ENCODE measurements at places on chromosomes 5 and 9.

DNA sequence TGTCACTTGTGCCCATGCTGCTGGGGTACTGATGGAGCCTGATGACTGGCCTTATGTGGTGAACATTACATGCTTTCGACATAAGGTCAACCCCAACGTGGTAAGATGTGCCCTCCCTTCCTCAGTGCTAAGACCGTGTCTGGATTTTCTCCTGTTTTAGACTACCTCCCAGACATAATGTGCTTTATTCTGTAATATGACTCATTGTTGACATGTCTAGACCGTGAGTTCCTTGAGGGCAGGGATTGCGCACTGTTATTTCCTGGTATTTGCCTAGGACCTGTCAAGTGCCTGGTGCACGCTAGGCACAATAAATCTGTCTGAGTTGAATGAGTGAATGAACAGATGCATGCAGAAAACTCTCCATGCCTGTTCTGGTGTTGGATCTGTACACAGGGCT lies 346.0 kb downstream of the KDM4C start:
- DNase-seq = no peak

DNA sequence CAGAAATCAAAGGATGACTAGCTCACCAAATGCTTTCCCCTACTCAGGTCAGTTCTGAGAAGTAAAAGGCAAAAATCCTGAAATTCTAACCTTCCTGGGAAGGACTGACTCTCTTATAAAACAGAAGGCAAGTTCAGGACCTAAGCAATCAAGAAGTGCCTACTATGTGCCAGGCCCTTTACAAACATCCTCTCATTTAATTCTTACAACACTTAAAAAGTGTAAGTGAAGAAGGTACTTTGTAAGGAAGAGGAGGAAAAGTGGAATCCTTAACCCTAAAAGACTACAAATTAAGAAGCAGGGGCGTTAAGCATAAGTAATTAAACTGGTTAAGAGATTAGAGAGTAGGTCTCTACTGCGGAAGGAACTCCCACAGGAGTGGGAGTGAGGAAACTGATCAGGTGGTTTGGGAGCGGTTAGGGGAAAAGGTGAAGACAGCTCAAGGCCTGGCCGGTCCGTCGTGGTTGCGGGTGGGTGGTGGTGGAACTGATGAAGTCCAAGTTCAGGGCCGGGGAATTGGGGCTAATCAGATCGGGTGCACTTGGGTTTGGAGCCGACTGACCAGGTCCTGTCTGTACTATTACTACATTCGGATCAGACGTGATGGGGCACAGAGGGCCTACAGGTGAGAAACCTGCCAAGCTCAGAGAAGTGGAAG lies 839 bp downstream of the MED27 start:
- no peak for DNase-seq

DNA sequence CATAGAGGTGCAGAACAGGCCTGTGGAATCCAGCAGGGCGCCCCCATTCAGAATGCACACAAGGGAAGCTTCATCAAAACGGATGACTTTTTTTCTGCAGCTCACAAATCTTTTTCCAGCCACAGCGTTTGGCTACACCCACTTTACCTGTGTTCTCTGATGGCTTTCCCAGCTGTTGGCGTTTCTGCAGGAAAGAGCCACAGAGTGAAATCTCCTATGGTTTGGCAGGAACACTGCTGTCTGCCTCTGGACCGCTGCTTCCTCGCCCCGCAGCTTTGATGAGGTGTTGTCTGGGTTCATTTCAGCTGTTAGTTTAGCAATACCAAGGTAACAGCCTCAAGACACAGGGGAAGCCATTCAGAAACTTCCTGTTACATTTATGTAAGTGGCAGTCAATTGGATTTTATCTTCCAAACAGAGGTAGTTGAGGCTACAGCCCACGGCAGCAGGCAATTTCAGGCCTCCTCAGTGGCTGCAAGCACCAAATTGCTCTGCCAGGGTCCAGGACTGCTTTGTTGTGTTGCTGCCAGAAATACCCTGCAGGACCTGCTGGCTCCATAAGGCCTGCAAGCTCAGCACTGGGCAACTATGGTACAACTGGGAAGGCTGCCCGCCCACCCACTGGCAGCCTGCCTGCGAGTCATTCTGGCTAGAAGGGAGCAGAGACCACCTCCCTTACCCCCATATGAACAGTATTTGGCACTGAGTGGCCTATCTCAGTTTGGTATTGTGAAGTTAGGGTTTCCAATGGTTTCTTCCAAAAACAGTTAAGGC lies 96.7 kb downstream of the MVB12B start:
- DNase-seq = no peak

DNA sequence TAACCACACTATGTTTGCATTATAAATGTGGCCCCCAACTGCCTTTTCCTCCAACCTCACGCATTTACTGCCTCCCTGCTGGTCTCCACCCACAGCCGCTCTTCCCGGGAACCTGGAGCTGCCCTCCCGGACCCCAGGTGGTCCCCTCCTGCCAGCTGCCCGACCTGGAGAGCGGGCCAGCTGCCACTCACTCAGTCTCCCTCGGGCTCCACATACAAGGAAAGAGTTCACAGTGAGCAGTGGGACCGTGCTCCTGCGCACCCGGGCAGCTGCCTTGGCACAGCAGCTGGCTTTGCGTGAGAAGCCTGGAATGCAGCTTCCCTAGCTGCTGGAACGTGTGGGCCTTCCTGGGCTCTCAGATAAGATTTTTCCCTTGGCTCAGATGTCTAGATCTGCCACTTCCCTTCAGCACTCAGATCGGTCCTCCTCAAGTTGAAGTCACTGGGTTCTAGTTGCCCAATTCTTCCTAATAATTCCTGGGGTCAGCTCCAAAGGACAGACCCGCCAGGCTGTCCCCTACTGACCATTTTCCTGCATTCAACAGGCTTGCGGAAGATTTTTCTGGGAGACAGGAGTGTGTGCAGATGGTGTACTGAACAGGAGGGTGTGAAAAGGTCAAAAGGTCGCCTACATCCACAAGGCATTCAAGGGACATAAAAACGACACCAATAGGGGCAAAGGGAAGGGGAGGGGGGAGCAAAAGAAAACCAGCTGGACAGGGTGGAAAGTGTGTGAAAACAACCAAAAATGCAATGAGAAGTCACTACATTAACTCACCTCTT lies 69.1 kb downstream of the MYO10 start:
- no peak for DNase-seq

DNA sequence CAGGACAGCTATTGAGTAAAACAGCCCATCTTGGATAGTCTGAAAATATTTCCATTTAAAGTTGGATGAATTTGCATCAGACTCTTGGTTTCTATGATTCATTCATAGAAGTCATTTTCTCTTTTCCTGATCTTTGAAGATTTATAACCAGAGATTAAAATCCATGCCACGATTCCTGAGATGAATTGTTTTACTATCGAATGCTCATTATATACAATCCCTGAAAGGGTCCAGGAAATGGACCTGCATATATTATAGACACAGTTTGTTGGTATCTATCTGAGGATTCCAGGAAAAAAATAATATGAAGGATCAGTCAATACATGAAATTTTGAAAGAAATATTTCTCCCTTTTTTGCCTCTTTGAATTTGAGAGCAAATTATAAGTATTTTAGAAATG lies 99.0 kb downstream of the ICE1 start:
- DNase-seq = no peak

- no peak for DNase-seq
Measured at GRCh38 chr9:138037140-138037539, 159.6 kb downstream of the CACNA1B start.

DNA sequence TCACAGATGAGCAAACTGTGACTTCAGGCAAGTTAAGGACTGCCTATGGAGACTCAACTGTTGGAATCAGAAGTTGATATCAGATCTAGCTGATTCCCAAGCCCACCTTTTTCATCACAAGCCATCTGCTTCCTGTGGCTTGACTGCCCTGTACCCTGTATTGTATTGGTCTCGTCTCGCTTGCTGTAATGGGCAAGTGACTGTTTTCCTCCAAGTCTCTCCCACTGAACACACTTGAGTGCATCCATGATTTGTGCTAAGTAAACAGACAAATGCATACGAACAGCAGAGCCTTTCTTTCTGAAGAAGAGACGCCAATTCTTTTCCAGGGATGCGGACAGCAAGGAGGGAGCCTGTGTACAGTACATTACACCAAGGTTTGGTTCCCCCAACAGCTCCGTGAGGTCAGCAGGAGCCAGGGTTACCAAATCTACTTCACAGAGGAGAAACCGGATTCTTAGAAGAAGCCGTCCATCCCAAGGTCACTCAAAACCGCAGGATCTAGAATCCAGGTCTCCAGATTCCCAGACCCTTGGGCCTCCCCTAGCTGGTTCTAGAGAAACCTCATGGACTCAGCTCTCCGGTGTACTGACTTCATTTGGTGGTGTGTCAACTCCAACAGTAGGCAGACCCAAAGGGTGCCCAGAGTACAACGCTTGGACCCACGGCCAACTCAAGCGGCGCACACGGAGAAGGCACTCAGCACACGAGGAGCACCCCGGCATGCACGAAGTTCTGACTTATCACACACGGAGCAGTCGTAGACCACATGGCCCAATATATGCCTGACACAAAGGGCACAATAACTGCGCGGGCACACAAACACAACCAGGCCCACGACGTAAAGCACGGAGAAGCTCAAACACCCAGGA lies 1.1 kb downstream of the BAG1 start:
- DNase-seq = no peak

- DNase-seq = no peak
Measured at GRCh38 chr5:179427032-179427675, 81.9 kb upstream of the ADAMTS2 start.

DNA sequence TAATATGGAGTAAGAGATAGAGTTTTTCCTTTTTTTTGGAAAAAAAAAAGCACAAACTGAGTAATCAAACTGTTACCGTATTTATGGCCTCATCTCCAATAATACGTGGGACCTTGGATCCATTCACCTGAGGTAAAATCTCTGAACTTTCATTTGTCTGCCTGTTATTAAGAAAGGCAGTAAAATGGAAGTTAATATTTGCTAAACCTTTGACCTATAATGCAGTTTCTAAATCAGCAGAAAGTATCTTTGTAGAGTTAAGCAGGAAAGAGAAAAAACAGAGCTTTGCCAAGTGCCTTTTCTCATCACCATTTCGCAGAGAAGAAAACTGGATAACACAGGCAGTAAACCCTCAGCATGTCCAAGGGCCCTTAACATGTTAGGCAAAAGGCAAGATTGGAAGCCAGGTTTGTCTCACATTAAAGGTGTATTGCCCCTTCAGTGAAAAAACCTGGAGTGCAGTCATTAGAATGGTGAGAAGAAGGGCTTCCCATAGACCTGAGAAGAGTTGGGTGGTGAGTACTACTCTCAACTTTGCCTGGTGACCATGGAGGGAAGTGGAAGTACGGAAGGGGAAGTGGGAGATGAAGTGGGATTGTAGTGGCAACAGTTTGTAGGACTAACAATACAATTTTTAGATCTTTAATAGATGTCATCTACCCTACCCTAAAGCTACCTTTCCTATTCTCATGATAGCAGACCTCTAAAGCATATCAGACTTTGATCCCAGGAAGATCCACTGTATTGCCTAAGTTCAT lies 65.4 kb upstream of the GRAMD2B start:
- DNase-seq = no peak

GRCh38 chr9:128225770-128226411 lies 22.7 kb downstream of the DNM1 start:
- no peak for DNase-seq

Data from activated CD4-positive, CD25-positive, alpha-beta regulatory T cell treated with anti-CD3 and anti-CD28 coated beads, Interleukin-2, amount 50 U/mL, for 16 hours (primary cell).